Cerebellum (tissue), 4 donors: ENCODE measurements at places on chromosomes 1 and 21.

DNA sequence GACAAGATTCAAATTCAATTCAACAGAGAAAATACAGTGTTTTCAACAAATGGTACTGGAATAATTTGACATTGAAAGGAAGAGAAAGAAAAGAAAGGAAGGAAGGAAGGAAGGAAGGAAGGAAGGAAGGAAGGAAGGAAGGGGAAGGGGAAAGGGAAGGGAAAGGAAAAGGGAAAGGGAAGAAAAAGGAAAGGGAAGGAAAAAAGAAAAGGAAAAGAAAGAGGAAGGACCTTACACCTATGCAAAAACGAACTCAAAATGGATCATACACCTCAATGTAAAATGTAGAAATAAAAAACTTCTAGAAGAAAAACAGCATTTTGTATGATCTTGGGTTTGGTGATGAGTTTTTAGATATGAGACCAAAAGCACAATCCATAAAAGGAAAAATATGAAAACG, 19.9 kb upstream of the NMNAT2 start:
- DNase-seq: no peak

DNA sequence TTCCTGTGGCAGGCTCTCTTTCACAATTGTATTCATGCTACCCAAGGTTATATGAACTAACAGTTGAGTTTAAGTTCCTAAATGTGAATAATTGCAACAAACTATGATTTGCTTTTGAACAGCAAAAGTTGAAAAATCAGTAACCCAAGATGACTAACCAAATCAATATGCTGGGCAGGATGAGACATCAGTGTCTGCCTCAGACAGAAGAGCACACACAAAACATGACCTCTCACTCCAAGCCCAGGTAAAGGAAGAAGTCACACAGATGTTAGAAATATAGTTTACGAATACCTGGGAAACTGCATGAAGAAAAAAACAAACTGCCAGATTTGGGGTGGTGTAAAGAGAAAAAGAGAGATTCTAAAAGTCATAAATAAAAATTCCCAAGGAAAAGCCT, 3.5 kb downstream of the OR2L13 start:
- DNase-seq: no peak

GRCh38 chr1:243416495-243416894, 160.7 kb downstream of the SDCCAG8 start:
- no peak for DNase-seq

- DNase-seq: no peak
These were observed 18.3 kb upstream of the SPRR5 start for GRCh38 chr1:152928671-152929070.

DNA sequence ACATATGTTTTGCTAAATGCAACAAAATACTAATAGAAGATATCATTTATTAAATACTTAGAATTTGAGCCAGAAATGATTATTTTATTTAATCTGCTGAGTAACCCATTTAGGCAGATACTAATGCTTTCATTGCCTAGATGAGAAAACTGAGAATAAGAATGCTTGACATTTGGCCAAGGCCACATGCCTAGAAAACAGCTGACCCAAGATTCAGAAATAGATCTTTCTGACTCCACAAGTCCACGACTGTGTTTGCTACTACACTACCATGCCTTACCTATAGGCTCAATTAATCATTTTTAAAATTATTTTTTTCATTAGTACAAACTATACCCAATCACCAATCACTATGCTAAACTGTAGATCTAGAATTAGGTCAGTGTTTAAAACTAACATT, 129.7 kb downstream of the ATP1B1 start:
- DNase-seq: no peak

DNA sequence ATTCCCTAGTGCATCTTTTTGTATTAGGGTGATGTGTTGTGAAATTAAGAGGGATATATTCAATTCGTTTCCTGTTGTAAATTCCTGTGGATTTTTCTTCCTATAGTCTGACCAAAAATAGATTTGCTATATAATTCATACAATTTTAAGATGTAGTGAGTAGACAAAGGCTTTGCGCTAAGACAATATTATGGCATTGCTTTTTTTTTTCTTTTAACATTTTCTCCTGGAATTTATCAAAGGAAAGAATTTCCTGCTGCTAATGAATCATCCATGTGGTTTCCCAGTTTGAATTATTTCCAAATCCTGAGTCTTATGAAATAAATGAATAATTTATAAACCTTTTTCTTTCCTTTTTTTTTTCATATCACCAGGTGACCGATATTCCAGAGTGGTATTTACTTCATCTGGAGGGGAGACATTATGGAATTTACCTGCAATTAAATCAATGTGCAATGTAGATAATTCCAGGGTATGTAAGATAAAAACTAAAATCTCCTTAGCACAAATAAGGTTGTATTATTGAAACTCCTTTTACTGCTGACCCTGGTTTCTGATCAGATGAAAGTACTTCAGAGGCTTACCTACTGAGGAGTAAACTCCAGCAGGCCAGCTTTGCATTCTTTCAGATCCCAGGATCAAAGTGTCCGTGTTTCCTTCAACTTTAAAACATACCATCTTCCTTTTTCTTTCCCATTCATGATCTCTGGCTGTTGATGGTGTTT, 148.4 kb downstream of the TLR5 start:
- DNase-seq: no peak

- DNase-seq: peak; percentile 79
These were observed 224.0 kb downstream of the FGGY start for GRCh38 chr1:59520827-59521418.

DNA sequence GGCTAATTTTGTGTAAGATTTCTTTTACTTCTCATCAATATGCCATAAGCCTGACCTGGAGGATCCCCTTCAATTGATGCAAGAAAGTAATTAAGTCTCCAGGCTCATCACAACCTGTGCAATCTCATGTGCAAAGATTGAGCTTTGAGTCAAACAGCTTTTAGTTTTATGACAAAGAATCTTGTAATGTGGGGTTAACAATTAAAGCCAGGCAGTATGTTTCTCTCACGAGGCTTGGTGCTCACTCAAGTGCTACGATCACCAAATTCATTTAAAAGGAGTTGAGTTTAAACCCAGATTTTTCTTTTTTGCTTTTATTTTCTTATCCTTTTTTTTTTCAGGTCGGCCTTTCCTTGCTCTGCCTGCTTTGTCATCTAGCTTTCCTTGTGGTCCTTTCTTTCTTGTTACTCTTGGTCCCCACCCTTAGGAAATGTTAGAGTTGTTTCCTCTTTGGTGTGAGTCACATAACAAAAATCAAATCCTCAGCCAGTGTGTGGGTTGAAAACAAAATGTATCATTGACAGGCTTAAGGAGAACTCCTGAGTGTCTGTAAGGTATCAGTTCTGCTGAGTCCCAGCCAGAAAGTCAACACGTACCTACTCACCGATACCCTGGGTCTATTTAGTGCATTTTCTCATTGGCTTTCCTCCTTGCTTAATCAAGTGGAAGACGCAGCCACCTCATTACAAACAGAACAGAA, 1037.2 kb downstream of the ADGRL2 start:
- no peak for DNase-seq

DNA sequence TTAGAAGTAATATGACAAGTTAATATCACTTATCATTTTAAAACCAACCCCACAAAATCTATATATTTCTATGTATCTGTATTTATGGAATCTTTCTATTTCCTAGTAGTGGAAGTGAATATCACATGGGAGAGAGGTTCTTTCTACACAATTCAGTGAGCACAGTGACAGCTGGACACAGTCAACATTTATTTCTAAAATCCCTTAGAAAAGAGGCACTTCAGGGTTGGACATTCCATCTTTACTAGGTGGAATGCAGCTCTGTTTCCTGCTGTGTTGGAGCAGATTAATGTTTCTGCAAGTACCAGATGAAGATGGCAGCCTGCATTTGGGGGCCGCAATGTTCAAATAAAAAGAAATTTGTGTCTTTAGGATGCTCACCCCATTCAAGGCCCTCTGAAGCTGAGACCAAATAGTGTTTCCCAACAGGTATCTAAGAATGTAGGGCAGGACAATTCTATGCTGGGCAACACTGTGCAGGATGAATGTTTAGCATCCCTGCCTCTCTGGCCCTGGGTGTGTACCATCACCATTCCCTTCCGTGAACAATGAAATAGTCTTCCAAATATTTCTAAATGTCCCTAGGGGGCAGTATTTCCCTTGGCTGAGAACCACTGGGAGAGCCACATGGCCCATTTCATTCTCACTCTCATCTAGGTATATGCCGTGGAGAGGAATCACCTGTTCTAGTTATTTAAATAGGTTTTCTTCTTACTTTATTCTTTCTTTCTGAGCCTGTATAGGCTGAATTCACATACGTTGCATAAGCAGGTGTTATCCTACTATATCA, 394.8 kb downstream of the PRDM2 start:
- DNase-seq: peak; percentile 70

GRCh38 chr1:1116701-1117468, 996 bp upstream of the C1orf159 start:
- no peak for DNase-seq

GRCh38 chr1:67745875-67746698, 61.1 kb downstream of the GADD45A start:
- DNase-seq: no peak

DNA sequence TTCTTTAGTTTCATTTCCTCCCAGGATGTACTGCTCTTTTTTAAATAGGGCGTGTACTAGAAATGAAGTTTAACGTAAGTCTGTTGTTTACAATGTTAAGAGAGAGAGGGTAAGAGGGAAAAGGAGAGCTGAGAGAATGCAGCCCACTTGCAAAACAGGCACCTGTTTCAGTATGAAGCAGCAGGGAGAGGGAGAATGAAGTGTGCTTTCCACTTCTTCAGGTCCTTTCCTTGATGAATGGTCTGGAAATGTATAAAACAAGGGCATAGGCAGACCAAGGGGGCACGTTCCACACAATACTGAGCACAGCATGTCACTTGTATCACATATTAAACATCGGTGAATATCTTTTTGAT, 2.0 kb downstream of the KCNA3 start:
- no peak for DNase-seq

DNA sequence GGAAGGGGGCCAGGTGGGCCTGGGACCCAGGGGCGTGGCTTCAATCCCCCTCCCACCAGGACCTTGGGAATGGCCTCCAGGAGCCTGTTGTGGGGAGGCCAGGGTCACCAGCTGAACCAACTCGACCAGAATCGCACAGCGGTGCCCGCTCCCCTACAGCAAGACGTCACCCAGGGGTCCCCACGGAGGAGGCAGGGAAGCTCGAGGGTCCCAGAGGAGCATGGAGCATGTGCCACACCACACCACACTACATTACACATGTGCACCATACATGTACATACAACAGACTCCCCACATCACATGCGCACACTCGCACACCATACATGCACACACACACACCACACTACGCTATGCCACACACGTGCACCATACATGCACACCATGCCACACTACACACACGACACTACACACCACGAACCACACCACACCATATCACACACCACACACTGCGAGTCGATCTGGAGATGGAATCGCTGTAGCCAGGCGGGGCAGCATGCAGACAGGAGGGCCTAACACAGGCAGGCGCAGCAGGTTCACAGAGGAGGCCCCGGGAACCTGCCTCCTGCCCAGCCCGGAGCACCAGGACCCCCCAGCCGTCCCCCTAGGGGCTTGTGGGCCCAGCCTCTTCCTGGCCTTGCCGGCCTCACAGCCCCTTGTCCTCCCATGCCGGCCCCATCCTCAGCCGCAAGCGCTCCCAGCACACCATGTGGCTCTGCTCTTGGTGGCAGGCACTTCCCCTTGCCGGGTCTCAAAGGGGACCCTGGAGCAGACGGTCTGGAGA, 596 bp downstream of the ITGB2 start:
- DNase-seq: no peak

DNA sequence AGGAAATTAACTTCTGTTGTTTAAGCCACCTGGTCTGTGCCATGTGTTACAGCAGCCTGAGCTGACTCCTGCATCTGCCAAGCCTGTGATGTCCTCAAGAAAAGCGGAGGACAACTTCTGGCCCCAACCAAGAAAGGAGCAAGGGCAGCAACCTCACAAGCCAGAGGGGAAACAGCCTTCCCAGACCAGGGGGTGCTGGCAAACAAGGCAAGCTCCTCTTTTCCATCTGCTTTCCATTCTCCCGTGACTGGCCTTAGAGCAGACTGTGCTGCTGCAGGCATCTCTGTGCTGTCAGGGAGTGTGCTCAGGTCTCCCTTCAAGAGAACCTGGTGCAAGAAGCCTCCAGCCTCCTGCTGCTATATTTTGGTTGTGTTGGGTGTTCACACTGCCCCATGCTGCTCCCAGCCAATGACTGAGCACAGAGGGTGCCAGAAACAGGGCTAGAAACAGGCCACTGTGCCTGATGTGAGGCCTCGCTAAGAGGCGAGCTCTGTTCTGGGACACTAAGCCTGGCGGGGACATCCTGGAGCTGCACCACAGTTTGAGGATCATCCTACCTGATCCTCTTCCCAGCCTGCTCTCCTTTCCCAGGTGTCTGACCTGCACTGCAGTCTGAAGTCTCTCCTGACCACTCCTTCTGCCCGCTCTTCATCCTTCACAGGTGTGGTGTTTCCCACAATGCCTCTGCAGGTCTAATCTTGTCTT, 27.5 kb upstream of the SLAMF9 start:
- no peak for DNase-seq

GRCh38 chr1:185337246-185337645, 20.2 kb upstream of the IVNS1ABP start:
- no peak for DNase-seq

DNA sequence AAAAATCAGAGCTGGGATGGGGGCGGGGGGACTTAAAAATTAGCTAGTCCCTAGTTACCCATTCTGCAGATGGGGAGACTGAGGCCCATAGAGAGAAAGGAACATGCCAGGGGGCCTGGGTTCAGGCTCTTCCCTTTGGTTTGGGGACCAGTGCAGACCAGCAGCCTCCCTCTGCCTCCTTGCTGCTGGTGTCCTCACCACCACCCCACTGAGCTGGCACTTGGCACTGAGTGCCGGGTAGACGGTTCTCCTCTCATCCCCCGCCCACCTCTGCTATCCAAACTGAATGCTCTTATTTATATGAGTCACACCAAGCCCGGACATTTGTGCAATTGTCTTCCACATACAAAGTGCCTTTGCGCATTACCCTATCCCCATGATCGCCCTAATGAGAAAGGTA, 39.2 kb downstream of the CAMK2N1 start:
- DNase-seq: no peak

GRCh38 chr1:205077158-205077933, 6.9 kb downstream of the TMEM81 start:
- DNase-seq: no peak

- no peak for DNase-seq
These were observed 51.8 kb upstream of the LRP8 start for GRCh38 chr1:53379662-53380002.

- no peak for DNase-seq
These were observed 11.6 kb downstream of the IVNS1ABP start for GRCh38 chr1:185305419-185305818.

GRCh38 chr1:22488319-22488718, 36.7 kb downstream of the ZBTB40 start:
- DNase-seq: no peak

DNA sequence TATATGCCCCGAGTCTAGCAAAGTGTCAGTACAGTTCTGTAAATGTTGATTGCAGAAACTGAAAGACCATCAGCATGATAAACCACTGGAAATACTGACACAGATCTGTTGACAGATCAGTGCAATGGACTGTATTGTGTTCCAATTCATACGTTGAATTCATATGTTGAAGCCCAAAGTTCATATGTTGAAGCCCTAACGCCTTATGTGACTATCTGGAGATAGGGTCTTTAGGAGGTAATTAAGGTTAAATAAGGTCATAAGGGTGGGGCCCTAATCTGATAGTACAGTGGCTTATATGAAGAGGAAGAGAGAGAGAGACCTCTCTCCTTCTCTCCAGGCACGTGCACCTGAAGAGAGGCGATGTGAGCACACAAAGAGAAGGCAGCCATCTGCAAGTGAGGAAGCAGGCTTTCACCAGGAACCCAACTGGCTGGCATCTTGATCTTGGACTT, 144.7 kb downstream of the MRPL39 start:
- DNase-seq: no peak
